ENCODE measurements at places on chromosomes 7 and 10.

DNA sequence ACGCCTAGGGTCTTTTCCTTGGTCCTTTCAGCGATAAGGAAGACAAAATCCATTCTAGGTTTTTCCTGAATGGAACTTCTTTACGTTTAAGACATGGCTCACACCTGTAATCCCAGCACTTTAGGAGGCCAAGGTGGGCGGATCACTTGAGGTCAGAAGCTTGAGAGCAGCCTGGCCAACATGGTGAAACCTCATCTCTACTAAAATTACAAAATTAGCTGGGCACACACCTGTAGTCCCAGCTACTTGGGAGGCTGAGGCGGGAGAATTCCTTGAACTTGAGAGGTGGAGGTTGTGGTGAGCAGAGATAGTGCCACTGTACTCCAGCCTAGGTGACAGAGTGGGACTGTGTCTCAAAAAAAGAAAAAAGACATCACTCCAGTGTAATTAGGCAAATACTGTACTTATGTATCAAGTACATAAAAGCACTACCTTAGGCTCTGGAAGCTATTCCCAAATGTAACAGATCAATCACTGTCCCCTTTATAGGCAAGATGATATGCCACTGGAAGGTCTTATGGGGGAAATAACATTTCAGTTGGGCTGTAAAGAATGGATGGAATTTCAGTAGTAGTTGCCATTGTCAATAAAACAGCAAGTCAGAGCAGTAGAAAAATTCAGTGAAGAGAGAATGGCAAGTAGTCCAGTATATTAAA is 5.7 kb downstream of the STK17A start:
- DNase-seq, result no peak

- no peak for DNase-seq
Observed at GRCh38 chr7:150754951-150755350, 17.7 kb downstream of the GIMAP5 start.

GRCh38 chr10:2022401-2022800 is 285.1 kb upstream of the ADARB2 start:
- DNase-seq, result no peak

GRCh38 chr7:7408001-7408770 is 127.5 kb downstream of the COL28A1 start:
- DNase-seq, result no peak

- DNase-seq, result no peak
Observed at GRCh38 chr10:102785818-102786217, 42.1 kb downstream of the WBP1L start.

- DNase-seq, result no peak
Observed at GRCh38 chr10:14924013-14924412, 29.9 kb downstream of the DCLRE1C start.

GRCh38 chr7:28889290-28889689 is 68.8 kb downstream of the TRIL start:
- DNase-seq, result no peak

DNA sequence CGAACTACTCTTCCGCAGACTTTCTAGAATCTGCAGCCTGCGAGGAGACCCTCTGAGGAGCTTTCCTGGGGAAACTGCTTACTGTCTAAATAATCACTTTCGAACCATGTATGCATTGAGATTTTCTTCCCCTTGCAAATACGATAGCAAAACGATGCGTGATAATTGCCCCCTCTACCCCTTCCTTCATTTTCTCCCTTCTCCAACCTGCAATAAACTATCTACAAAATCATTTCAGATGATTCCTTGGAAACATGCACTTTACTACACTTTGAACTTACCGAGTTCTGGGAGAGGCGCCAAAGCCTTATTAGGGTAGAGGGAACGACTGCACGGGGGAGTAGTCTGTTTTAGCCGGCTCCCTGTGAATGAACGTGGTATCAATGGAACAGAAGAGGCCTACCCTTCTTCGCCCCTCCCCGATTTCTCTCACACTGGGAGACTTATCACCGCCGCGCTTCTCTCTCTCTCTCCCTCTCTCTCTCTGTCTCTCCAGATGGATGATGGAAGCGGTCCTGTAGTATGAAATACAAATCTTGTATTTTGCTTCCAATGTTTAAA is at the start of gene FGFBP3:
FGFBP3 (minus strand) TSS at position 370 of the 561 bp plus-strand sequence. CDS start 517 bp downstream, outside the sequence.
- peak; percentile 19 for DNase-seq

DNA sequence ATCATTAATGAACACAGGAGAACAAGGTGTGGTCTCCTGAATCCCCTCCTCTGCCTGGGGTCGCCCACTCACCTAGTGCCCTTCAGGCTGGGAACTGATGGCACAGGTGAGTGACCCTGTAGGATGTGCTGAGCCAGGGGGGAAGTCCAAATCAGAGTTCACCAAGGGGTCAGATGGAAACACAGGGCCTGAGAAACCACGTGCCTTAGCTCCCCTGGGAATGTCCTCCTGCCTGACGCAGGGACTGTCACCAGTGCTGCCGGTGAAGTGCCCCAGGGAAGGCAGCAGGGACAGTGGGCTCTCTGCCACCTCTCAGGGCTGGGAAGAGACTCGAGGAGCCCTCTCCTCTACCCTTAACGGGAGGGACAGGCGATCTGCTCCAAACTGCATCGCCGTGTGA is 5.8 kb upstream of the PYROXD2 start:
- no peak for DNase-seq

DNA sequence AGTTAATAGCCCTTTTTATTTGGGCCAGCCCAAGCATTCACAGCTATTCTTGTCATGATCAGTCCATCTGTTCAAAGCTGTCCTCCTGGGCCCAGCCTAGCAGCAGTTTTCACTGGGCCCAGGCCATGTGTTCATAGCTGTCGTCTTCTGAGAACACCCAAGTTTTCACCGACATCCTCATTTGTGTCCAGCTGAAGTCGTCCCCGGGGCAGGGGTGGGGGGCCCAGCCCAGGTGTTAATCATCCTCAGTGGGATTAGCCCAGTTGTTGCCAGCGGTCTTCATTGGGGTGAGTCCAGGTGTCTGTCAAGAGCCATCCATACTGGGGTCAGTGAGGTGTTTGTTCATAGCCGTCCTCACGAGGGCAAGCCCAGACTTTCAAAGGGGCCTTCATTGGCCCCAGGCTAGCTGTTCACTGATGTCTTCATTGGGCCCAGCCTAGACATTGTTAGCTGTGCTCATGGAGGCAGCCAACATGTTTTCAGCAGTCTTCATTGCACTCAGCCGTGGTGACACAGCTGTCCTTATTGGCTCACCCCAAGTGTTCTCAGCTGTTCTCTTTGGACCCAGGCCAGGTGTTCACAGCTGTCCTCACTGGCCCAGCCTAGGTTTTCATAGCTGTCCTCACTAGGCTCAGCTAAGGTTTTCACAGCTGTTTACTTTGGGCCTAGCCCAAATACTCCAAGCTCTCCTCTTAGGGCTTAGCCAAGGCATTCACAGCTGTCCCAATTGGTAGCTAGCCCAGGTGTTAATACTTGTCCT is 10.0 kb downstream of the FRG2B start:
- no peak for DNase-seq

DNA sequence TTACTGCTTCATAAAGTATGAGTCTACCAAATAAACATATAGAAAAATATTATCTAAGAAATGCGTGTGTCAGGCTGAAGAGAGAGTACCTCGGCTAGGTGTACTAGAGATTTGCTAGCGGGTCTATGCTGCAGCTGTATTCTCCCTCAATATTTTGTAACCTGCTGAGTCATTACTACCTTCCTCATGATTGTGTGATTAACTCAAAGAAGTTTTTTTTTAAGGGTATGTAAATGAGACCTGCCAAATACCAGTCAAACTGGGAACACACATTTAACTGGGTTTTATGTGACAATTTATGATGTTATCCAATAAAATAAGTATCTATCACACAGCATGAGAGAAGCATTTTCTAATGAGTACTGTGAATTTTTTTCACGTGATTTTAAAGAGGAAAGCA is 180.4 kb downstream of the RNF133 start:
- no peak for DNase-seq

- DNase-seq, result no peak
Observed at GRCh38 chr7:133121175-133121844, 39.4 kb upstream of the CHCHD3 start.

GRCh38 chr7:33503014-33503413 is 373.6 kb downstream of the BBS9 start:
- DNase-seq, result no peak

DNA sequence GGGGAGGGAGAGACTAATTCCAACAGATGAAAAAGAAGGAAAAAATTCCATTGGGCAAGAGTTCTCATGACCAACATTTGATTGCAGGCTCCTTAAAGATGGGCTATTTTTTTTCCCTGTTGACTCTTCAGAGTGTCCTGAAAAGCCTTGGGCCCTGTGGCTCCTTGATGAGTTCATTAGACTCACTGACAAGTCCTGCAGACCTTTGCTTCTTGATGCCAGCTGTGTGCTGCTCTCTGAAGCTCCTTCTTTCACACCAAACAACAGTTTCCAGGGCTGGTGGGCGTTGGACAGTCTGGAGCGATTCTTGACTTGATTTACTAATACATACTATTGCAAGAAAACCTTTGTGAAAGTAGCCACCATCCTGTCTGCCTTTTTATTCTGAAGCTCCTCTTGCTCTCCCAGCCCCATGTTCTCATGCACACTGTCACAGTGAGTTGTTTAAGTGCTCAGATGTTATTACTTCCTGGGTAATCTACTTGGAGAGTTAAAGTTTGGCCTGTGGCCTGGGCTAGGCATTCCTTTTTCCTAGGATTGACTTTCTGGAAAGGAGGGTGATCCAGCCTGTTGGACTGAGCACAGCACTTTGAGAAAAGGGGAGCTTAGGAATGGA is 250.3 kb downstream of the PTEN start:
- DNase-seq, result no peak

GRCh38 chr10:127046975-127047877 is 142.0 kb downstream of the DOCK1 start:
- no peak for DNase-seq

- no peak for DNase-seq
Observed at GRCh38 chr10:120542591-120542990, 85.6 kb downstream of the PLPP4 start.

DNA sequence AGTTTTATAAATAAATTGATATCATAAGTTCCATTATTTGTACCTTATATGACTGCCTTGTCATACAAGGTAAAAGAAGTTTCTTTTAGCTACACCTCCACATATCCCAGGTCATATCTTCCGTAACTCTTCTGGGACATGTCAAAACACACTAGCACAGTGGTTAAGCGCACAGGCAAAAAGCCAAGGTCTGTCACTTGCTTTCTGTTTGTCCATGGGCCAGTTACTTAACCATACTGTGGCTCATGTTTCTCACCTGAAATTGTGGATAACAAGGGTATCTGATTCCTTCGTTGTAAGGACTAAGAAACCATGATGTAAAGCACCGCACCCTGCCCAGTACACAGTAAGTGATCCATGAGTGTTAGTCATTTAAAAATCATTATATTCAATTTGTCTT is 56.2 kb downstream of the SEMA3D start:
- DNase-seq, result no peak

DNA sequence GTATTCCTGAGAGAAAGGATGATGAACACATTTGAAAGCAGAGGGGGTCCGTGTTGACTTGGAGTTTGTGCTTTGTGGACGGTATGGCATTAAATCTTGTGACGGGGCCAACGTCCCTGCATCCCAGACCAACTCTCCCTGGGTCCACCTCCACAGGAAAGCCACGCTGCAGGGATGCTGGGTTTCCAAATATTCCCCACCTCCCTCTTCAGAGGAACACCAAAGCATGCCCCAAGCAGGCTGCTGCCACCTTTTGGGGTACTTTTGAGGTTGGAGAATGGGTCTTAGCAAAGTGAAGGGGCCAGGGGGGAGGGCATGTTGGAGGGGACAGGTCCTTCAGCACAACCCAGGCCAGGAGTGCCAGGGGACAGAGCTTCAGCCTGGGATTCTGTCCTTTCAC is 504.4 kb downstream of the TCERG1L start:
- DNase-seq, result no peak

DNA sequence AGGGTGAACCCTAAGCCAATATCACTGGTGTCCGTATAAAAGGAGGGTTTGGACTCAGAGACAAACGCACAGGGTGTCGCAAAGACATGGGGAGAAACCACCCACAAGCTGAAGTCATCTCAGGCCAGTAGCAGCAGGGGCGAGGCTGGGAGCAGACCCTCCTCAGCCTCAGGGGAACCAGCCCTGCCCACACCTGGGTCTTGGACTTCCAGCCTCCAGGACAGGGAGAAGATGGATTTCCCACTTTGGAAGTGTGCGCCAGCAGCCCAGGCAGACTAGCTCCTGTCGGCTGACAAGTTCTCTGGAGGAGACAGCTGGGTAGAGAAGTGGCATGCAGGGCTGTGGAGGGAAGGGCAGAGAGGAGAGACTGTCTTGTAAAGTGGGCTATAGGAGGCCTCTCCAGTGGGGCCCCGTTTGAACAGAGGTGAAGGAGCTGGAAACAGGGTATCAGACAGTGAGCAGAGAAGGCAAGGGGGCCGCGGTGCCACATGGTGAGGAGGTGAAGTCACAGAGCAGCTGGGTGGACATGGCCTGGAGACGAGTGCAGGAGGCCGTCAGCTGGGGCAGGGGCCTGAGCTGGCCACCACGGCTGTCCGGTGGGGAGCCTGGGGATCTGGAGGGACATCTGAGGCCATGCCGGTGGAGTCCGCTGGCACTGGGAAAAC is 475.6 kb downstream of the PTPRN2 start:
- no peak for DNase-seq

GRCh38 chr7:134768243-134768642 is 11.2 kb upstream of the CALD1 start:
- DNase-seq, result no peak
